ENCODE measurements at places on chromosomes 16 and 17.

- DNase-seq, result no peak
Measured at GRCh38 chr17:78748048-78748729, 33.9 kb downstream of the CYTH1 start.

DNA sequence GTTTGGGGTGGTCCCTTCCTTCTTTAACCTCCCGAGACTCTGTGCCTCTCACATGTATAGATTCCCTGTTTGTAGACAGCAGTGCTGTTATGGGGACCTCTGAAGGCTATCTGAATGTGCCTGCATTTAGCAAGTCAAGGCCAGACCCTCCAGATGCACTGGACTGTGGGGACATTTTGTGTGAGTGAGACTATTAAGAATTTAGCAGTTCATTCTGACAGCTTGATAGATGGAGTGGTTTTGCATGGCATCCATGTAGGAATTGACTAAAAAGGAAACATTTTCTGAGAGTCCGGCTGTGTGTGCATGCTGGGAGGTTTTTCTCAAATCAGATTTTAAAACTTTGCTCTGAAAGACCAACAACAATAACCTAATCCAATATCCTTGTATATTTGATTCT is 226.3 kb downstream of the MSI2 start:
- DNase-seq, result no peak

DNA sequence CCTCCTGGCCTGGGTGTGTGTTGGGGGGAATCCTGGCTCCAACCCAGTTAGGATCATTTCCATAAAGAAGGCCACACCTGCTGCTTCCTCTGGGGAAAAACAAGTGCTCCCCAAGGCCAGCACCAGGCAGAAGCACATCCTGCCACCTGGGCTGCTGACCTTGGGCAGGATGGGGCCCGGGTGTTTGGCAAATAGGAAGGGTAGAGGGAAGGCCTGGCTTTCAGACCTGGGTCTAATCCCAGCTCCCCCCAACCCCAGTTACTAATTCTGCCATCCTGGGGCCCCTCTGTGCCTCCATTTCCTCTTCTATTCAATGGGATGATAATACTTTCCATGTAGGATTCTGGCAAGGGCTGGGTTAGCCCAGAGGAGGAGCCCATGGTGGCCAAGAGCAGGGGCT is 3.0 kb upstream of the NLRC5 start:
- no peak for DNase-seq

- DNase-seq, result no peak
Measured at GRCh38 chr16:637081-638018, 1.2 kb upstream of the METTL26 start.

- DNase-seq, result no peak
Measured at GRCh38 chr16:55933038-55933437, 57.9 kb upstream of the CES5A start.

DNA sequence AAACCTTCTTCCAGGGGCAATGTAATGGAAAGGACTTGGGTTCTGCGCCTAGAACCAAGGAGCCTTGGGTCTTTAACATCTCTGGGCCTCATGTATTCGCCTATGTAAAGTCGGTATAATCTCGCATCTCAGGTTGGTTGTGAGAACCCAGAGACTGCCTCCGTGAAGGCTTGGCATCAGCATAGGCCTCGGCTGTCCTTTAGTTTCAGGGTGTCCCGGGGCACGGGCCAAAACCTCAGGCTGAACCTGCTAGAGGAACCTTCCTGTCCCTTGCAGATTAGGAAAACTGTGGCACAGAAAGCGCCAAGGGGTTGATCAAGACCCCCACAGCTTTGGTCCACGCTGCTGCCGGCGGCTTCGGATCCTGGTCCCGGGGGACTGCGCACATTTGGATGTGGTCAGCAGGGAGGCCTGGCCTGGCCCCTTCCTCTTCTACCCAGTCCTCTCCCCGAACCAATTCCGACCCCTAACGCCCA is 772 bp upstream of the PHAF1 start:
- no peak for DNase-seq

- DNase-seq, result no peak
Measured at GRCh38 chr16:9934723-9935508, 247.3 kb downstream of the GRIN2A start.

DNA sequence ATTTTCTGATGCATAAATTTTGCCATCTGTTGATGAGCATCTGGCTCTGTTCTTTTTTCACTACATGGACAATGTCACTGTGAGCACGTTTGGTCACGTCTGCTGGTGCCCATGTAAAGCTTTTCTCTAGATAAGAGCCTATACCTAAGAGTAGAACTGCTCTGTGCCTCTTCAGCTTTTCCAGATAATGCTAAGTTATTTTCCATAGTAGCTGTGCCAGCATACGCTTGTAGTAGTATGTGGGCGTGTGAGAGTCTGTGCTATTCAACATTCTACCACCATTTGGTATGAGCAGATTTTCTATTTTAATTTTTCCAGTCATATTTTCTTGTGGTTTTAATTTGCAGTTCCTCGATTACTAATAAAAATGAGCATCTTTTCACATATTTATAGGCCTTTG is 33.2 kb downstream of the VPS35L start:
- no peak for DNase-seq

- DNase-seq, result no peak
Measured at GRCh38 chr17:27808628-27809027, 8.3 kb upstream of the NOS2 start.

GRCh38 chr16:89695086-89695874 is 6.2 kb downstream of the SPATA2L start:
- DNase-seq, result no peak

DNA sequence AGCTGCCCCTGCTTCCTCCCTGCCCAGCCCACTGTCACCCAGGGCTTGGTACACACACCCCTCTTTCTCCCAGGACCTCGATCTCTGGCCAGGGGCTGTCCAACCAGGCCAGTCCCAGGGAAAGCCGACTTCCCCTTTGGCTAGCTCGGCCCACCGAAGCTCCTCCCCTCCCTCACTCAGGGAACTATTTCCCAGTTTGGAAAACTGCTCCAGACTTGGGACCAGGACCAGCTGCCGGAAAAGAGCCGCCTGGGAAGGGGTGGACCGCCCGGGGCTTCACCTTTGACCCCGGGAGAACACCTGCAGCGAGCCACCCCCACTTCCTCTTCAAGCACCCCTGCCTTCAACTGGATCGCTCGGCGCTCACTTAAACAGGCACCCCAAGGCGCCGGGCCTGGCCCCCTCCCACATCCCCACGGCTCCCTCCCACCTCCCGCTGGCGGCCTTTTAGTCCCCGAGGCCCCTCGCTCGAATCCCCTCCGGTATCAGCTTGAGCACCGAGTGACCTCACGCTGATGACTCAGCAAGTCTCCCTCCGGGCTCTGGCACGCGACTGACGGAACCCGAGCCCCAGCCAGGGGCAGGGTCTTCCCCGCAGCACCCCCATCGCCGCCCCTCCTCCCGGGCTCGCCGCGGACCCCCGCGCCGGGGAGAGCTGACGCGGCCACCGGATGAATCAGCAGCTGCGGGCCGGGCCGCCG is 934 bp downstream of the MAFG start:
- no peak for DNase-seq

DNA sequence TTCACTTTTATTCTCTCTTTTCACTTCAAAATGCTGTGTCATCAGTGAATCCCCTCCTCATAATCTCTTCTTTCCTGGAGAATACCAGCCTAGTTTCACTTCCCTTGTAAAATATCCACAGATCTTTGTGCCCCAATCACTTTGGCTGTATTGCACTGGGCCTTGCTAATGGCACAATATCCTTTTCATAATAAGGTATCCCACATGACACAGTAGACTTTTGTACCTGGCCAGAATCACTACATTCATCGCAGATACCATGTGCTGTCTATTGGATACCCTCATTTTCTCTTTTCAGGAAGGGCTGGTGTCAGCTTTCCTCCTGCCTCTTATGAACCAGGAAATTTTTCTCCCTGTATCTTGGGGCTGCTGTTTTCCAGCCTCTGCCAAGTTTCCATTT is 25.7 kb upstream of the TOX3 start:
- DNase-seq, result no peak

Measured in NCI-H1436 treated with DMSO at 0.1 percent for 48 hours (cell line).